ENCODE measurements at places on chromosomes 11 and 22.

DNA sequence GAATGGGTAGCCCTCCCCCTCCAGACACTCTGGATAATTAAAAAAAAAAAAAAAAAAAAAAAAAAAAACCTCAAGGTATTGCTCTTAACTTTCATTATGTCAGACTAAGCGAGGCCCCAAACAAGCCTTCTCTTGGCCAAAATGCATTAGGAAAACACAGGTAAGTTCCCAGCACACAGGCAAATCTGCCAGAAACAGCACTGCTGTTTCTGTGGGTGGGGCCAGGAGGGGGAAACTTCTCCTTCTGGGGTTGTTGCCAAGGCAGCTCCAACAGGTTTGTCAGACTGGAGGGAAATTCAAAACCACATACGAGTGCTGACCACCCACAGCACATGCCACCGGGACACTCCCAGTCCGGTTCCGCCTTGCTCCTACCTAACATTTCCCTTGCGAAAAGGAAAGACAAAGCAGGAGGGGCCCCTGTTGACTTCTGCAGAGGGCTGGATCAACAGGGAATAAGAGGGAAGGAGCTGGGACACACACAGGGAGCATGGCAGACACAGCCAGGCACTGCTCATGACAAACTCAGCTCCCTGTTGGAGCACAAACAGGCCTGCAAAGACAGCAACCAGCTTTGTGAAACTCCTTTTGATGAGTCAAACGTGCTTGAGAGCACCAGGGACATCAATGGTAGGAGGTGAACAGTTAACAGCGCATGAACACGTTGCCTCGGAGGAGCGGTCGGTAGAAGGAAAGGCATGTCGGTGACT, 55.0 kb downstream of the MYH9 start:
- no peak for DNase-seq

- no peak for DNase-seq
These were observed 7.5 kb downstream of the FXYD6 start for GRCh38 chr11:117868815-117869561.

GRCh38 chr11:13126430-13126829, 117.3 kb downstream of the RASSF10 start:
- no peak for DNase-seq

- no peak for DNase-seq
These were observed 19.2 kb downstream of the PIM3 start for GRCh38 chr22:49979587-49980264.

DNA sequence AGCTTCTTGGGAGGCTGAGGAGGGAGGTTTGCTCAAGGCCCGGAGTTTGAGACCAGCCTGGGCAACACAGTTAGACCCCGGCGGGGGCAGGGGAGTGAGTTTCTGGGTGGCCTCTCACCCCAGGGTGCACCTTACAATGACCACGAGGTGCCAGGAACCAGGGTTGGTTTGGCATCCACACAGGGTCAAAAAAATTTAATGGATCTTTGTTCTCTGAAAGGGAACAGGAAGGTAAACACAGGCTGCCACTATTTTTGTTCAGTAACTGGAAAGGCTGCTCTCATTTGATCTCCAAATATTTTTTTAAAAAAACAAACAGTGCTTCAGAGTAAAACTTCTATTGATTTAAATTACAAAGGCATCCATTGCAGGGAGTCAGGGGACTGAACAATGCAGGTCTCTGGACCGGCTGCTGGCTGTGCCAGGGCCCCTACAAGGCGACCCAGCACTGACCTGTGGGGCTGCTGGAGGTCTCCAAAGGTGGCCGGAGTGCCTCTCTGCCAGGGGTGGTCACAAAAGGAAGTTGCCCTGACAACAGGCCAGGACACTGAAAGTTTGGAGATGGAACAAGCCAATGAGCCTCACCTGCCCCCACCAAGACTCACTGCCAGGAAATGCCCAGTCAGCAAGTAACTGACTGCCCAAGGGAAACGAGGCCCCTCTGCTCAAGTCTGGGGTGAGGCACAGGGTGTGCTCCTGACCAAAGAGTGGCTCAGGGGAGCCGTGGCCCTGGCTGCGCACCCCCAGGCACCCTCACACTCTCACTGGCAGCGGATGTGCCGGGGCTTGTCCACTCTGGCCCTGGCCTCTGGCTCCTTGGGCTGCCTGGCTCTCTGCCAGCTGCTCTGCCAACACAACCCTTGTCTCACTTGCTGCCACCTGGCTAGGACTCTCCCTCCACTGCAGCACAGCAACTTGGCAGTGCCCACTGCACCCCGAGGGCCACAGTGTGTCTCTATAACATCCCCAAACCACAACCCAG, 51.8 kb downstream of the ARFGAP3 start:
- no peak for DNase-seq

- DNase-seq: no peak
These were observed 54.5 kb upstream of the ZBTB44 start for GRCh38 chr11:130369141-130369691.

- DNase-seq: no peak
These were observed 85.4 kb downstream of the ATXN10 start for GRCh38 chr22:45757068-45757467.

DNA sequence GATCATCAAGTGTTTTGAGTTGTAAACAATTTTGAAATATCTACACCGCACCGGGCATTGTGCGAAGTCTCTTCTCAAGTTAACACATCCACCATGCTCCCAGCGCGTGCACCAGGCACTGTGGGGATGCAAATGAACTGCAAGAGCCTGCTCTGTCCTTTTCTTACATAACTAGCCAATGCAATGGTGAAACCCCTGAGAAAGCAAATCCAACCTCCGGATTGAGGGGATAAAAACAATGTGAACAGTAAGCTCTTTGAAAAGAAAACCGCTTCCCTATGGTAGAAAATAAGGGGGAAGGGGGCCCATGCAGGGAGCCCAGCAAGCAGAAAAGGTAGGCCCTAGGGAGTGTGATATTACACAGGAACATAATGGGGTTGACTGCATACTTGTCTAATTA, 274.9 kb upstream of the MPPED2 start:
- DNase-seq: no peak

- DNase-seq: no peak
These were observed 28.9 kb downstream of the DEUP1 start for GRCh38 chr11:93359396-93359795.

GRCh38 chr11:116461789-116462188, 311.0 kb downstream of the BUD13 start:
- DNase-seq: no peak

DNA sequence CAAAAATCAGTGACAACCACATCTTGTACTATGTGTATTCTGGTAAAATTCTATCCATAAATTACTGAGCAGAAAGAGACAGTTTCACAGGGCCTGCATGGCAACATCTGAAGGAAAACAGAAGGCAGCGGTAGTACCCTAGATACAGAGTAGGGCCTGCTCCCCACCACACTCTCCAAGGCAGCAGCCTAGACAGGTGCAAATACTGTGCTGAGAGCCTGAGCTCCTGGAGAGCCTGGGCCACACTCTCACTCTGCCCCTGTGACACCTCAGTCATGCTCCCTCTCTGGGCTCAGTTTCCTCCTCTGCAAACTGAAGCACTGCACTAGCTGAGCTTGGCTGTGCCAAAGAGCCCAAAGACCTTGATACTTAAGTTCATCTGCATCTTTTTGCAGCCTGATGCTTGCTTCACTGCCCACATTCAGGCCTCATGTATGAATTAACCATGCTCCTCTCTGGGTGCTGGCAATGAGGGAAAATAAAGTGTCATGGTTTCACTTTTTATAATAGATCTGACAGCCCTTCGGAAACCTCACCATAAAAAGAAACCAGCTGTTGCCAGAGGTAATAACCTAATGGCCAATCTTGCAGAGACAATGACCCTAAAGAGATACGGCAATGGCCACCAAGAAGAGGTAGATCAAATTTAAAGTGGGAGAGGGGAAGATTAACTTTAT, 104.7 kb downstream of the PLEKHA7 start:
- DNase-seq: no peak

GRCh38 chr11:58560842-58561241, 14.8 kb downstream of the LPXN start:
- DNase-seq: no peak

DNA sequence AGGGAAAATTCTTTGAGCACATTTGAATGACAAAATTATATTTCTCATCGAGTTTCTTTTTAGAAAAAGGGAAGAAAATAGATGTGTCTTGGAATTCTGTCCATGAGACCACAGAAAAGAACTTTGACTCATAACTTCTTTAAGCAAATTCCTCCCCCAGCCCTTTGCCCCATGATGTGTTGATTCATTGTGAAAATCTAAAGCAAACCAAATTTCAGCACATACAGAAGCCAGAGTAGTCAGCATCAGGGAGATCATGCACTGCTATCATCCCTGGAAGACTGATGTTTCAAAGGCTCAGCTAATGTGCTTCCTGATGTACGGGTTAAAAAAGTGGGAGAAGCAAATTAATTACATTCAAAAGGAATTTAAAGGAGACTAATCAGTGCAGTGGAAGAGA, 159.7 kb downstream of the FAT3 start:
- no peak for DNase-seq

DNA sequence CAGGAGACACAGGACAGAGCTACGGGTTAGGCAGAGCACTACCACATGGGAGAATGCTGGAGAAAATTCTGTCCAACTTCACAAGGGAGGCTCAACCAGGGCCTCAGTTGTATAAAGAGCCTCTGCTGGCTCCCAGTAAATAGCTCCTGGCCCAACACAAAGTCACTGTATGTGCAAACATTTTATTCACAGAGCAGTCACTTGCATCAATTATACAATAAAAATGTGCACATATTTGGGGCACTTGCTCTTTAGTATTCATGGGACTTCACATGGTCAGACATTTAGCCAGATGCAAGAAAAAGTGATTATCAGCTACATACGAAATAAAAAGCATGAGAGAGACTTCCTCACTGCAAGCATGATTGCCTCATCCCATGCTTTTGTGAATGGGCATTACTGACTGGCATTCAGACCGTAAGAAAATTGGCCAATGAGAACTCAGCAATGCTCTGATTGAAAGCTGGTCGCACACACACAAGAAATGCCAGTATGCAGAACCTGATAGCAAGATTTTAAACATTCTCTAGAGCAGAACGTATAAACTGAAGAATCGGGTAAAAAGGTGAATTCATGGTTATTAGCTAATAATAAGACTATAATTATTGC, 39.4 kb downstream of the BLID start:
- no peak for DNase-seq

- DNase-seq: no peak
These were observed 42.6 kb upstream of the TUB start for GRCh38 chr11:8038393-8038792.
